ENCODE measurements at places on chromosomes 2 and 18.

DNA sequence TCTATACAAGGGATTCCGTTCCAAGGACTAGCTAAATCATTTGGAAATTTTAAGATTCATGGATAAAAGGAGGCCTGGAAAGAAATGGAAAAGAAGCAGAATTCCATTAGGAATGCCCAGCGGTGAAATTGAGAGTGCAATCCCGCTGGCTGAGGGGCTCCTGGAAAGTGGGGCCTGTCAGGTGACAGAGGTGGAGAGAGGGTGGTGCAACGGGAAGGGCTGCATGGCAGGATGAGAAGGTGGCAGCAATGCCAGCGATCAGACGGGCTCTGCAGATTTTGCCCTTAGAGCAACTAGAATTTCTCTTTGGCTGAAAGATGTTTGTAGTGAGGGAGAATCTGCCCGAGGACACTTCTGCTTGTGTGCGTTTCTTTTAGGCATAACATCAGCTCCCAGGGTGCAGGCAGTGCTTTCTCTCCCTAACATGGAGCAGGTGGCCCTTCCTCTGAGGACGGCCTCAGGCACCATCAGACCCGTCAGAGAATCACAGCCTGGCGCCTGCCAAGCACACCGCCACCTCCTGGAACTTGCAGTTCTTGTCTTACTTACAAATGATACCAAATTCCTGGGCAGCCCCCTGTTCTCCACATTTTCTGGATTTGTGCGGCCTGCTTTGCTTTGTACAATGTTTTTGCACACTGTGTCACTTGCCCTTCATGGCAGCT, 261.6 kb downstream of the NDUFA10 start:
- no peak for DNase-seq

DNA sequence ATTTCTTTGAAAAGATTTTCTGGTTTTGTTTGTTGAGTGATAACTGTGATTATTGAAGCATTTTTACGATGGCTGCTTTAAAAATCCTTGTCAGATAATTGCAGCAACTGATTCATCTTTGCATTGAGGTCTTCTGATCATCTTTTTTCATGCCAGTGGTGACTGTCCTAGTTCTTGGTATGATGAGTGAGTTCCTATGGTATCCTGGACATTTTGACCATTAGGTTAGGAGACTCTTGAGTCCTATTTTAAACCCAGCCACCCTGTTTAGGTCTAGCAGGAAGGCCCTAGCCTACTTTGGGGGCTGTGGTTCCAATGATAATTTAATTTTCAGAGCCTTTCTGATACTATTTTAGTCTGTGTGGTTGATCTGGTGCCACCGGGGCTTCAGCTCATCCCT, 72.7 kb upstream of the REV1 start:
- DNase-seq = no peak

DNA sequence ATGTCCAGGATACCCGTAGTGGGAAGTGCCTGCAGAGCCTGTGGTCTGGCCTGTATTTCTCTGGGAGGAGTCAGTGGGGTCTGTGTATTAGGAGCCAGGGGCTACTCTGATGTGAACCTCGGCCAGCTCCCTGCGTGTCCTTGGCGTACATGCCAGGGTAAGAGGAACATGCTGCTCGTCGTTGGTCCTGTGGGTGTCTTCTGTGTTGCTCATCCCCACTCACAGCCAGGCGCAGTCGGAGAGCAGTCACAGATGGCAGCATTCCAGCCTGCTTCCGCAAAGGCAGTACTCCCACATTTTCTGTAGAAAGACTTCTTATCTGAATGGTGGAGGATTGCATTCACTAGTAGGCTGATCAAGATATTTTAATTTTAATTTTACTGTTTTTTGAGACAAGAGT, 84.9 kb downstream of the DGKD start:
- no peak for DNase-seq

DNA sequence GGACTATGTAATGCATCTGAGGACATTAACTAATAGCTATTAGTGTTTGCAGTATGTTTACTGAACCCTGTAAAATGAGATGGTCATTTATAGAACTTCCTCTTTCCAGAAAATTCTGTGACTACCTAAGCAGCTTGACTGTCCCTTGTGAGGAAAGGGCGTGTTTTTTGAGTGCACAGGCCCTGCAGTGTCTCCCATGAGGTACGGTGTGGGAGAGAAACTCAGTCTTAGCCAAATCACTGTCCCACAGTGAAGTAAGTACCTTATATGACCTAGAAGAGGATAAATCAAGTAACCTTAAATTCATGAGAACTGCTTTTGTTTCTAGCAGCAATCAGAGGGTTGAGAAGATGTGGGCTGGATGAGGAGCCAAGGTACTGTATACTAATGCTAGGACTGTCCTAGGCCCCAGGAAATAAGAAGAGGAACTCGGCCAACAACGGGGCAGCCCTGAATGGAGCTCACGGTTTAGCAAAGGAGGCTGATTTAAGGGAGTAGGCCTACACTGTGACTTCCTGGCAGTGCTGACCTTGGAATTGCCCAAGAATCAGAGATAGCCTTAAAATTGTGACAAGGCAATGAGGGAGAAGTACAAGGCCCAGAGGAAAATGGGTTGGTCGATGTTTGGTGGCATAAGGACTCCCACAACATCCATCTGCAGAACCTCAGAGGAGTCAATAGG, 103.5 kb upstream of the CTAGE1 start:
- DNase-seq = no peak

- no peak for DNase-seq
Observed at GRCh38 chr2:209424781-209425470, 1.1 kb downstream of the MAP2 start.

DNA sequence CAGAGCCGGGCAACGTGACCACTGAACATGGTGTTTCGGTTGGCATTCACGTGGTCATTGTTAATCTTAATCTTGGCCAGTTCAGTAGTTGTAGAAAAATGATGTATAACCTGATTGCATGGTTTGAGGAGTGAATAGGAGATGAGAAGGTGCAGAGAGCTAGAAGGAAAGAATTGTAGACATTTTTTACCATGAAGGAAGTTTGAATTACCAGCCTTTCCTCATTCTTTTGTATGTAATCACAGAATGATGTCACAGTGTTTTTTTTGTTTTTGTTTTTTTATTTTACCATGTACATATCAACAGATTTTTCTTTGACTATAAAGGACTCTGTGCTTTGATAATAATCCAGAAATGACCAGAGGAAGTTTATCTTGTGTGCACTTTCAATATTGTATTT, 126.3 kb downstream of the LTBP1 start:
- no peak for DNase-seq

DNA sequence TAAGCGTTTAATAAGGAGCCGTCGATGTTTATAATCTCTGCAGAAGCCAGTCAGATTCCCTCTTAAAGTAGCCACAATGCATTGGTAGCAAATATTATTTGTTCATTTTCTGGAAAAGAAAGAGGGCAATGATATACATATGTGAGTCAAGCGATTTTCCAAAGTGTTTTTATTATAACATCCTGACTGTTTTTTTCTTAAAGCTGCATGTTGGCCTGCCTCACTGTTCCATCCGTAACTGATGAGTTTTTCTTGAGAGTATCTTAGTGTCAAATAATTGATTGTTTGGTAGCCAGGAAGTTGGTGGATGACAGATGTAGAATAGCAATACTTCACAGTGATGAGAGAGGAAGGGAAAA, 3.7 kb downstream of the TSHZ1 start:
- no peak for DNase-seq

DNA sequence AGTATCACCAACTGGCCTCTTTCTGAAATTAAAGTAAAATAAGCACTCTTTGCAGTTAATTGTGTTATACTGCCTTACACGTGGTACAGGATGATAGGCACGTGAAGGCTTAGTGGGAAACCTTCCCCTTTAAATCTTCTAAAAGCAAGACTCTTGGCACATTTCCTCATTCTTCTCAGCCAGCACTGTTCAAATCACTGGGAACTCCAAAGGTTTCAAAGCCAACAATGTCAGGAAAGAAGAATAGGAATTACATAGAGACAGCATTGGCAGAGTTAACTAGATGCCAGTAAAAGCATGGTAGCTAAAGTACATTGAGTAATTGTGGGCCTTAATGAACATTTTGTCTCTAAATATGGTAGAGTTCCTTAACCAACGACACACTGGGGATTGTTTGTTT, 96.4 kb downstream of the DTNA start:
- DNase-seq = no peak

- no peak for DNase-seq
Observed at GRCh38 chr2:27653397-27653796, 10.0 kb downstream of the SUPT7L start.

DNA sequence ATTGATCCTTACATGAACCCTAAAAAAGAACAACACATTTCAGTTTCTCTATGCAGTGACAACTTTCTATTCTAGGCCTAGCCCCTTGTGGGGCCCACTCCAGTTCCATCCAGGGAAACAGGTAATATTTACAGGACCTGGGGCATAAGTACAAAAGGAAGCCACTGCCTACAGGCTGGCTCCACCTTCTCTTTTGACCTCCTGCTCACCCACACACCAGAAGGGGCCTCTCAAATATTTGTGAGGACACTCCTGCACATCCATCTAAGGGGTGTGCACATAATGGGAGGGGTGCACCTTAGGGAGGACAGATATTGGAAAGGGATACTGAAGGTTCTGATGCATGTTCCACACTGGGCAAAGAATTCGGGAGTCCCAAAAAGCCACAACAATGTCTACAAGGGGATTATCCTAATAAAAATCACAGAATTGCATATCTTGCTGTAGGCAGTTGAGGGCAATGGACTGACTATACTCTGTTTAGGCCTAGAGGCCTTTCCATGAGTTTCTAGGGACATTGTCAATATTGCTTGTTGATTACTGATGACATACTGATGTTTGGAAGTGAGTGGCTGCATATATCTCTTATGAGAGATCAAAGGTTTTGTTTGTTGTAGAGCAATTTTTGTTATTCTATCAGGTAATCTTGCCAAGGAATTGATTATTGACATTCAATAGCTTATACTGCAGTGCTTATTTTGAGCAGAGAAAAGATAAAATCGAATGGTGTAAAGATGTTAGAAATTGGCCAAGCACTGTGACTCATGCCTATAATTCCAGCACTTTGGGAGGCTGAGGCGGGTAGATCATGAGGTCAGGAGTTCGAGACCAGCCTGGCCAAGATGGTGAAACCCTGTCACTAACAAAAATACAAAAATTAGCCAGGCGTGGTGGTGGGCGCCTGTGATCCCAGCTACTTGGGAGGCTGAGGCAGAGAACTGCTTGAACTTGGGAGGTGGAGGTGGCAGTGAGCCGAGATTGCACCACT, 23.8 kb upstream of the HNRNPA3 start:
- DNase-seq = no peak

DNA sequence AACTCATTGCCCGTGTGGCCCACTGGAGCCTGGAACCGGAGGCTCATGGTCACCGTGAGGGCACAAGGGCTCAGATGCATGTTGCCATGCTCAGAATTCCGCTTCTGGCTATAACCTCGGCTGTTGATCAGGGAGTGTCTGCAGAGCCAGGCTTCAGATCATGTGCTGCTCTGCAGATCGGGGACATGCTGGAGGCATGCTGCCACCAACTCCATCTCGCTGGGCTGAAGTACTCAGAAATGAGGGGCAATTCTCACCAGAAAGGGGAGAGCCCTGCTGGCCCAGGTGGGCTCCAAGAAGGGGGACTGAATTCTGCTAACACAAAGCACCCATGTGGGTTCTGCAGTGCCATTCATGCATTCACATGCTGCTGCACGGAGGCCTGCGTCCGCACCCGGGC, 269.2 kb upstream of the PXDN start:
- DNase-seq = no peak

DNA sequence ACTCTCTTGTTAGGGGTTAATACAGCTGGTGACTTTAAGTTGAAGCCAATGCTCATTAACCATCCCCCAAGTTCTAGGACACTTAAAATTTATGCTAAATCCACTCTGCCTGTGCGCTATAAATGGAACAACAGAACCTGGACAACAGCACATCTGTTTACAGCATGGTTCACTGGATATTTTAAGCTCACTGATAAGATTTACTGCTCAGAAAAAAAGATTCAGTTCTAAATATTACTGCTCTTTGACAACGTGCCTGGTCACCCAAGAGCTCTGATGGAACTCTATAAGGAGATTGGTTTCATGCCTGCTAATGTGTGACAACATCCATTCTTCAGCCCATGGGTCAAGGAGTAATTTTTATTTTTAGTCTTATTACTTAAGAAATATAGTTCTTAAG, 27.5 kb downstream of the RNF103 start:
- DNase-seq = no peak

DNA sequence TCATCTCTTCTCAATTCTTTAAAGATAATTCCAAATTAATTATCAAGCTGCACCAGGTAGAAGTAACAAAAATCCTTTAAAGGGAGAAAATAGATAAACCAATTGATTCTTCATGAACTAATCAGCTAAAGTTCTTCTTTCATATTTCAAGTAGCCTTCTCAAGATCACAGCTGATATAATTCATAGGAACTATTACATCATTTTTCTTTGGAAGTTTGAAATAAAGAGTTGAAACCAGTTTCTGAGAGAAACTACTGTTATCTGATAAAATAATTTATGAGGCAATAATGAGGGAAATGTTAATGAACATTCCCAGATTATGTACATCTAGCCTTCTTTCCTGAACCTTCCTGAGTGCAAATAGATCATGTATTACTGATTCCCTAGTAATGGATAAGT, 484.9 kb downstream of the METTL4 start:
- DNase-seq = no peak

GRCh38 chr2:8754106-8754776, 72.4 kb downstream of the ID2 start:
- DNase-seq = no peak

DNA sequence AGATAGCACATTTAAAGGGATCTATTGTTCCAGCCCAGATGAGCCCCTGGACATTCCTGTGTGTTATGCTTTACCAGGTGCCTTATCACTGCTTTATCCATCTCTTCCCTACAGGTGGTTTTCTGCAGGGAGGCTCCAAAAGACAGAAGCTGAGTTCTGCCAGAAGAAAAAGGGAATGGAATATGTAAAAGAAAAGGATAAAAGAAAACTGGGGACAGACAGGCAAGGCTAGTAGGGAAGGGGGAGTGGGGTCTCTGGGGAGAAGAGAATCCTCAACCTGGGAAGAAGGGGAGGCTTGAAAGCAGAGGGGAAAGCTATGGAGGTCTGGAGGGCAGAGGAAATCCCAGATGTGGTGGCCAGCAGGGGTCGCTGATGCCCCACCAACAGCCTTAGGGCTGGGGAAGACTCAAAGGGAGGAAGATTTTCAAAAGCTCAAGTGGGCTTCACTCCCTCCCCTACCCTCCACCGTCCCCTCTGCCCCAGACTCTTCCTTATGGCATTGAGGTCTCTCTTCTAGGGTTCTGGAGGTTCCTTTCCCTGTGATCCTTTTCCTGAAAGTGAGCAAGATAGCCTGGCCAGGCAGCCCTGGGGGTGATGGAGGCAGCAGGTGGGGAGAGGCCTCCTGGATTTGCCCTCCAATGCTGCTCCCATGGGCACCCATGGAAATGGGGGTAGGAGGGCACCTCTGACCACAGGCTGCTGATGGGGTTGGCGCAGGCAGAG, 178.1 kb upstream of the PKDCC start:
- DNase-seq = peak; percentile 61

DNA sequence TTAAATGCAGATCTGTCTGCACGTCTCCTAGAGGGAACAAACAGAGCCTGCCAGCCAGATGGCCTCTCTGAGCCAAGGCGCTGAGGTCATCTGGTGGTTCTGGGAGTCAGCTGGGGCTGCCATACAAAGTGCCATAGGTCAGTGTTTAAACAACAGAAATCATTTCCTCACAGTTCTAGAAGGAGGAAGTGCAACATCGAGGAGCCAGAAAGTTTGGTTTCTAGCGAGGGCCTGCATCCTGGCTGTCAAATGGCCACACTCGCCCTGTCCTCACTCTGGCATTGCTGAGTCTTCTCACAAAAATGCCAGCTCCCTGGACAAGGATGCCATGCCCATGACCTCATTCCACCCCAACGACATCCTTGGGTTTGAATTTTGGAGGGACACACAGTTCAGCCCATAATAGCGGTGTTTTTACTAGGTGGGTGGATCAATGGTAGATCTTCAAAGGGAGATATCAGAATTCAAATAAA, 59.6 kb downstream of the MYT1L start:
- DNase-seq = no peak
